ENCODE measurements at places on chromosomes 13 and 19.
A peak's percentile ranks its signal among the peaks of the same experiment; 100 is the strongest.

- DNase-seq, result no peak
Measured at GRCh38 chr13:51715613-51716012, 88.3 kb downstream of the DHRS12 start.

DNA sequence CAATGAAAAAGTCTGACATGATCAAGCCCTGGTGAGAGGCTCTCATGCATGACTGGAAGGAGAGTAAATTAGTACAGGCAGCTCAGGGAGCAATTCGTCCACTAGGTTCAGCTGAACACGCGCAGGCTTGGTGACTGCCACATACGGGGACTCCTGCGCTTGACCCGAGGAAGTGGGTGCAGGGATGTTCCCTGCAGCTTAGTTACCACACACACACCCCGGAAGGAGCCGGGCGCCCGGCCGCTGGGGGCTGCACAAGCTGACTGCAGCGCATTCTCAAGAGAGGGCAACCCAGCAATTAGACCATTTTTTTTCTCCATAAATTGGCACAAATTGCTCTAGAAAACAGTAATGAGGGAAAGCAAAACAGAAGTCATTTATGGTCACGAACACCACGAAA is 23.0 kb upstream of the MIER2 start:
- no peak for DNase-seq

- no peak for DNase-seq
Measured at GRCh38 chr19:11260996-11261395, 1.3 kb downstream of the DOCK6 start.

DNA sequence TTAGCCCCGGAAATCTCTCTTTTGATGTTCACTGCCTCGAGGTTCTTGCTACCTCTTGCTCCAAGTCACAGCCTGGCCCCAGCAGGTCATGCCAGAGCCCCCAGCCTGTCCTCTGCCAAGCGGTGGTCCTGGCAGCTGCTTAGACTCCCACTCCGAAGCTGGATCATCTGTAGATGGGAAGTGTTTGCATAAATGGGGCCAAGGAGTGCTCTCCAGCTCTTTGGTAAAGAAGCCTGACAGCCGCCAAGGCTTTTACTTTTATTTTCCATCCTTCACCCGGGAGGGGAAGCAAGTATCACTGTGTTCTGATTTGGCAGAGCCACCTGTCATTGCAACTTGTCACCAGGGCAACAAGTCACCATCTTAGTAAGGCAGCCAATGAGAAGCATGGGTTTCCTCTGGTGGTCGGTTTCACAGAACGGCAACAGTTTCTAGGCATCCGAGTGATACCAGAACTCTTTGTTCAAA is 10.6 kb upstream of the RETN start:
- DNase-seq, result peak; percentile 55

- no peak for DNase-seq
Measured at GRCh38 chr19:57282011-57282643, 1.8 kb downstream of the ZNF460 start.

GRCh38 chr13:51619614-51620013 is 35.4 kb downstream of the WDFY2 start:
- no peak for DNase-seq

- DNase-seq, result no peak
Measured at GRCh38 chr13:51564671-51565070, 19.6 kb upstream of the WDFY2 start.

DNA sequence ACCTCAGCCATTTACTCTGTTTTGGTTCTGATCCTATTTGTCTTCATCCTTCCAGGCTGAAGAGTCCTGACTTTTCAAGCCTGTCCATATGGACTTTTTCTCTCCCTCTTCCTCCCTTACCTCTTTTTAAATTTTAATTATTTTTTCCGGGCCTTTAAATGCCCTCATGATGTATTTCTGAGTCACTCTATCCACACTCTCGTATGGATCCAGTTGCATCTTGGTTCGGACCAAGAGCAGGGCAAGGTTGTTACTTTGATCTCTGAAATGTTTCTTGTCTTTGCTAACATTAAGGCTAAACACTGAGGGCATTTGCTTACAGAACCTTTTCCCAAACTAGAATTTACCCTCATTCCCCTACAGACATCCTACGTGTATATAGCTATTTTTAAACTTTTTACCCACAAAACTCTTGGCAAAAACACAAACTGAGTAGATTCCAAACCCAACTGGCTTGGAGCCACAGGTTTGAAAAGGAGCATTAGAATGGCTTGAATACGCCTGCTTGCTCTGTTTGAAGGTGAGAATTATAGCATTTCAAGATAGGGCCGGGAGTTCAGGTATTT is 47.4 kb upstream of the SERPINE3 start:
- DNase-seq, result no peak

DNA sequence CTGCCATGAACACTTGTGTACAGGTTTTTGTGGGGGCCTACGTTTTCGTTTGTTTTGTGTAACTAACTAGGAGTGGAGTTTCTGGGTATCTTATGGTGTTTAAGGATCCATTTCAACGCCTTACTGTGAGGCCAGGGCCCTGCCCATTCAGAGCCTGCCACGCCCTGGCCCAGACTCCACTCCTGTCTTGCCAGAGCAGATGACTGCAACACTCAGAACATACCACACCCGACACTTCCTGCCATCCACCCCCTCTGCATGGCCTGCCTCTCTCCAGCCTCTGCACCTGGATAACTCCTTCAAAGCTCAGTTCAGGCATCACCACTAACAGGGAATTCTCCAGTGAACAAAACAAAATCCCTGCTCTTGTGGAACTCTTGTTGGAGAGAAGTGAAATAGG is 43.2 kb downstream of the RGCC start:
- DNase-seq, result no peak

DNA sequence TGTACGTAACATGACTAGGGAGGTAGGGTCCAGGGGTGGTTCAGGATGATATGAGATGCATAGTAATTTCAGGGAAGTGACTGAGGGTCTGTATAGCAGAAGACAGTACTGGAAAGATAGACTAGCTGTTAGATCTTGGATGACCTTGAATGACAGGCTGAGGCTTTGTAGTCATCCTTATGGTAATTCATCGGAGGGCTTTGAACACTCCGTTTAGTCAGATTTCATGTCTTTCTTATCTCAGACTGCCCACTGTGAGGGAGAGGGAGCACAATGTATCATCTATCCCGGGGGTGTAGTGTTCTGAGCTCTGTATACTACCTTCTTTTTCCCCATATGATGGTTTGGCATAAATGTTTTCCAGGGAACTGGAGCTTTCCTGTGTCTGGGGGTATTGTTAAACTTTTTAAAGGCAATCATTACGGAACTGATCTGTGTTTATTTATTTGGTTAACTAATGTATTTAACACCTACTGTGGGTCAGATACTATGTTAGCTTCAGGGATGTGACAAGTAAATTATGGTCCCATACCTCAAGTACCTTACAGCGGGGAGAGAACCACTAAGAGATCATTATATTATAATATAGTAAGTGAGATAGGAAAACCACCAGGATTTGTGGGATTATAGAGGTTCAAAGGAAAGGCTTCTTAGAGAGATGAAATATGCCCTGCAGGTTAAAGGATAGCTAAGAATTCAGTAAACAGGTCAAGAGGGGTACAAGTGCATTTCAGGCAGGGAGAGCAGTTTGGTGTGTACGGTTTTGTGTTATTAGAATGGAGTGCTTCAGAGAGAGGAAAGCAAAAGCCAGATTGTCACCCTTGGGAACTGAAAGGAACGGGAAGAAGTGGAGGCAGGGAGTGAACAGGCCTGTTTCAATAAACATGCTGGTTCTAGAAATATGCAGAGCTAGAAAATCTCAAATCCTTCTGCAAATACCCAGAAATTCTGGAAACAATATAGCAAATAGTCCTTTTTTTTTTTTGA is 164.8 kb upstream of the KL start:
- DNase-seq, result no peak

DNA sequence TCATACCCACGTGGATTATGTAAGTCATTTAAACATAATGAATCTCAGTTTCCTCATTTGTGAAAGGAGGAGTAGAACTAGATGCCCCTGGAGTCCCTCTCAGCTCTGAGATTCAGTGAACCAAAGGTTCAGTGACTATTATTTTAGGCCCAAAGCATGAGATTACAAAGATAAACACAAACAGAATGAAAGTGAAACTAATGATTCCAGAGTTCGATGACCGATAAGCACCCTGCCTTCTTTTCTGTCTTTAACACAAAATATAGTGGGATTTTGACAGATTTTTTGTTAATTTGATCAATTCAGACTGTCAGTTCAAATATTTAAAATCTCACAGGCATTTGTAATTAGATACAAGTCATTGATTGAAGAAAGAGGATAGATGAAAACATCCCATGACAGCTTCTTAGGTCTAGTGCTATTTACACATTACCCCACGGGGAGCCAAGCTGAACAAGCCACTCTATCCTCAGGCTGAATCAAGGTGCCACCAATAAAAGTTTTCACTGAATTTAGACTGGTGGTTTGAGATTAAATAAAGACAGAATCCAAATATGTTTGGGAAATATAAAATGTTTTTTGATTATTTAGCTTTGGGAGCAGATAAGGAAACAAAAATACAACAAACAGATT is 64.6 kb upstream of the RAP2A start:
- peak; percentile 10 for DNase-seq

GRCh38 chr19:1227304-1228054 is 10.3 kb downstream of the CBARP start:
- no peak for DNase-seq

DNA sequence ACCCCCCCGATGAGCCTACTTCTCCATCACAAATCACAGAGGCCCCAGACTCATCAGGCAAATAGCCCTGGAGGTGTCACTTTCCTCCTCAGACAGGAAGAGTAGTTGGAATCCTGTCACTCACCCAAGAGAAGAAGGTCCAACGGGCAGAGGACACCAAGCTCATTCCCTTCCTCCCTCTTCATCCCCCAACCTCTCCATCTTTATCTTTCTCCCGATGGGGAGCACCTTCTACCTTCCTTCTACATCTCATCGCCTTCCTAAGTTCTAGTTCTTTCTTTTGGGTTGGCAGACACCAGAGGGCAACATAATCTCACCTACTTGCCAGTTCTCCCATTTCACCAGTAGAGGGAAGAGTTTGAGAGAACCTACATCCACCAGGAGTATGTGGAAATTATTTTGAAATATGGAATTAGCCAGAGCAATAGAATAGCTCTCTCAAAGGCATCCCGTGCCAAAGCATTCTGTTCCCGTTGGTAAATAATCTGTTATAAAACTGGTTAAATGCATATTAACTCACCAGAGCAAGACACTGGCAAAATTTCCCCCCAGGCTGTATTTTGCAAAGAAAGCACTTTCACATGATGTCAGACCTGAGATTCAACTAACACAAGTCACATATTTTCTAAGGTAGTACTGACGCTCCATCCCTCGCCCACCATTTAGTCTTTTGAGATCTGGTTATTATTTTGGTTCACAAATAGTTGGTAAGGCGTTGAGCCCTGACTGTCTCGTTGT is 55.0 kb downstream of the ZIC5 start:
- DNase-seq, result no peak

GRCh38 chr13:74930402-74931165 is 551.4 kb downstream of the TBC1D4 start:
- DNase-seq, result no peak
